T-helper 22 cell (primary cell): ENCODE measurements at places on chromosomes 4 and X.

- no peak for DNase-seq
Measured at GRCh38 chr4:109945056-109945455, 32.4 kb downstream of the EGF start.

DNA sequence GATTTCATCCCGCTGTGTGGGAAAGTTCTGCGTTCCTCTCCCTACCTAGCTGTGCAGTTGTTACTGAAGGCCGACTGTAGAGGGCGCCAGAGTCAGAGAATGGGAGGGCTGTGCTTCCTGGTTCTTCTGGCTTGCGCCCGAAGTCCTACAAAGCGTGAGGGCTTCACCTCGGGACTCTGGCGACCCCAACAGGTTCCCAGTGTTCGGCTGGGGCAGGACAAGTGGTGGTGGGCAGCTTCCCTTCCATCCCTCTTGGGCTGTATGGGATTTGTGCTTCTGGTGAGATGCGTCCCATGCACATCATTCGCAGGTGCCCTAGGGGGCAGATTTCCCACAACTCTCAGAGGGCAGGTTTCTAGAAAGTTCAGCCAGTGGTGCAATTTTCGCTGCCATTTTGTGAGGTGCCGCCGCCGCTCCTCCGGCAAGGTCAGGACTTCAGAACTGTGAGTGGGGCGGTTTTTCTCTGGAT lies 27.3 kb downstream of the CT45A1 start:
- DNase-seq, result no peak

DNA sequence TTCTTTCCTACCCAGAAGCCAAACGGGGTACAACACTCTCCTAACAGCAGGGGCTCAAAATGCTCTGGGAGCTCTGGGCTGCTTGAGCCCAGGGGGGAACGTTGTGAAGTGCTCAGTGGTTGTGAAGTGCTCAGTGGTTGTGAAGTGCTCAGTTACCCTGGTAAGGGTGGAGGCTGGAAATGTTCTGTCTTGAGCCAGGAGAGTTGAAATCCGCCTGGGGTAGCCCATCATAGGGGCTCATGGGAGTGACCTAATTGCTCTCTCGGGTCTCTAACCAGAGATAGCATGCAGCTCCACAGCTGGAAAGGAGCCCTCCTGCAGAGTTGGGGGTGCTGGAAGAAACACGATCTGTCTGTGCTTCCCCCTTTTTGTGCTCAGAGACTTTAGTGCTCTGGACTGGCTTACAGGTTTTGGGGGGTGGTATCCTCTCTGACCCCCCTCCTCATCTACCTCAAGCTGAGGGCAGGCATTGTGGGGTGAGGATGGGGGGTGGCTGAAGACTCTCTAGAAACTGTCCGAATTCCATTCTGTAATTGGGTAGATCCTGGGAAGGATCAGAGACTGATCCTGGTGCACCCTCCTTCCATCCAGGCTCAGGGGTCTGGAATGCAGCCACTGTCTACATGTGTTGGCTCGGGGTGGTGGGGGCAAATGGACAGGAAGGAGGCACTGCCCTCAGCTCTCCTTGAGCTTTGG lies 2.7 kb downstream of the EFNB1 start:
- no peak for DNase-seq

- no peak for DNase-seq
Measured at GRCh38 chr4:123659262-123659661, 262.7 kb downstream of the SPRY1 start.

GRCh38 chr4:183746305-183747229 lies 87.5 kb downstream of the TRAPPC11 start:
- no peak for DNase-seq

GRCh38 chr4:160265836-160266235 lies 1163.0 kb downstream of the RAPGEF2 start:
- DNase-seq, result no peak

GRCh38 chr4:83561381-83561780 lies 25.5 kb downstream of the GPAT3 start:
- no peak for DNase-seq

DNA sequence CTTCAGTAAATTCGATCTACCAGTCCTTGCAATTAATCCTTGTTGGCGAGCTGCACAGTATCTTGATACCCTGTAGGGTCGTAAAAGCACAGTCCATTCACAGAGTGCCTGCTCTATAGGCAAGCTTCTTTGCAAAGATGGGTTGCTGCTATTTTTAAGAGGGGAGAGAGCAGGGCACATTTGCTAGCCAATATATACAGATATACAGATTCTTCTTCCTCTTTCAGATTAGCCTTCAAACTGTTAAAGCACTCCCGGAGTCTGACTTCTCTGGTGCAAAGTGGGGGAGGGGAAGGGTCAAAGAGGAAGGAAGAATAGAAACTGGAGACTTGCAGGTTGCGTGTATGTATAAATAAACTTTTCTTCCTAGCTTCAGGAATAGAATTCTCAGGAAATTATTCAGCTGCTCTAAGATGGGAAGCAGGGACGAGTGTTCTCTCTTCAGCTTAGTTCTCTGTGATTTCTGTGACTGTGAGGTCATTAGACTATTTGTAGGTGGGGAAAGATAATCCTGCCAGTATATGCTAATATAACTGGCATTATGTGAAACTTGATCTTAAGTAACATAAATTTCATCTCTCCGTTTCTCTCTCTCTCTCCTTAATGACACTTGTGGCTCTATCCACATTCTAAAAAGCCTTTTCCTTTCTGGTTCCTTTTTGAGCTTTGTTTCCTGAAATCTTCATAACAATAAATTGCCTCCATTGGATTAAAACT lies at the start of gene CYSLTR1:
CYSLTR1 (minus strand) TSS at position 242 of the 717 bp plus-strand sequence. CDS start 53,865 bp downstream, outside the sequence.
- DNase-seq, result no peak

DNA sequence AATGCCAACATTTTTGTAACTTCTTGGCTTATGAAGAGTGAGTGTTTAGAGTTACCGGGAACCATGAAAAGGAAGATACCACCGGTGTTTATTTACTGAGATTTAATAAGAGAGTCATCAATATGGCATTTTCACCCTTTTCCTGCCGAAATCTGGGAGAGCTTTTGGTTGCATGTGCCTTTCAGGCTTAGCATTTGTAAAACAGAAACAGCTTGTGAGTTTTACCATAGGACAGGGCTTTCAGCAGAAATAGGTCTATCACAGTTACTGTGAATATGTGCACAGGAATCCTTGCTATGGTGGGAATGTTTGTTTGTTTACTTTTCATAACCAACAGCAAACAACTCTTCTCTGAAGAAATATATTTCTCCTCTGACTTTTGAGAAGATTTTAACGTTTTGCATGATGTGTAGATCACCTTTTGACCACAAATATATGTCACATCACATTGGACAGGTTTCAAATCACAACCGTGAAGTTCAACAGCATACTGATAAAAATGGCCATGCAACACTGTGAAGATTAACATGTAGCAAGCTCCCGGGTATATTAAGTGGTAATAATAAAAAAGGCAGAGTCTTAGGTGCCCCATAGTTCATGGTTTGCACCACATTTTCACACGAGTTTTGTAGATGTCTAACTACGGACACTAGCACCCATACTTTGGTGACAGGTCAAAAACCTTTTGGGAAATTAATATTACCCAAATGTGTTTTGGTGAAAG lies 21.3 kb downstream of the ARHGAP24 start:
- DNase-seq, result no peak

- DNase-seq, result no peak
Measured at GRCh38 chr4:1374706-1375045, 27.7 kb downstream of the UVSSA start.

- no peak for DNase-seq
Measured at GRCh38 chrX:143663755-143664154, 27.9 kb upstream of the SLITRK4 start.

DNA sequence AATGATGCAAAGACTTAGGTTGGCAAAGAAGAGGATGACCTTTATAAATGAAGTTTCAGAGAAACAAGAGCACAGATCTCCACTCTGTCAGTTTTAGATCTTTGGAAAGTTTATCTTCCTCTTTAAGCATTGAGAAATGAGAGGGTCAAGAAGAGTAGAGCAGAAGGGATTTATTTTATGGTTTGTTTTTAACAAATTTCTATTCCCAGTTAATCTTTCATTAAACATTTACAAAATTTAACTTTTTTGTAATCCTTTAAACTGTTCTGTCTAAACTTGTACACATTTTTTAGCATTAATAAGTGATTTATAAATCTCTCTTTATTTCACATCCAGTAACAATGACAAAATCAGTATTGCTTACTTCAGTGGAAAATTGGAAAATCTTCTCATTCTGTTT lies 875.0 kb upstream of the IGFBP7 start:
- DNase-seq, result no peak

GRCh38 chr4:81319657-81320056 lies 104.6 kb upstream of the PRKG2 start:
- DNase-seq, result no peak

GRCh38 chrX:148588649-148589310 lies 88.4 kb downstream of the AFF2 start:
- DNase-seq, result no peak

DNA sequence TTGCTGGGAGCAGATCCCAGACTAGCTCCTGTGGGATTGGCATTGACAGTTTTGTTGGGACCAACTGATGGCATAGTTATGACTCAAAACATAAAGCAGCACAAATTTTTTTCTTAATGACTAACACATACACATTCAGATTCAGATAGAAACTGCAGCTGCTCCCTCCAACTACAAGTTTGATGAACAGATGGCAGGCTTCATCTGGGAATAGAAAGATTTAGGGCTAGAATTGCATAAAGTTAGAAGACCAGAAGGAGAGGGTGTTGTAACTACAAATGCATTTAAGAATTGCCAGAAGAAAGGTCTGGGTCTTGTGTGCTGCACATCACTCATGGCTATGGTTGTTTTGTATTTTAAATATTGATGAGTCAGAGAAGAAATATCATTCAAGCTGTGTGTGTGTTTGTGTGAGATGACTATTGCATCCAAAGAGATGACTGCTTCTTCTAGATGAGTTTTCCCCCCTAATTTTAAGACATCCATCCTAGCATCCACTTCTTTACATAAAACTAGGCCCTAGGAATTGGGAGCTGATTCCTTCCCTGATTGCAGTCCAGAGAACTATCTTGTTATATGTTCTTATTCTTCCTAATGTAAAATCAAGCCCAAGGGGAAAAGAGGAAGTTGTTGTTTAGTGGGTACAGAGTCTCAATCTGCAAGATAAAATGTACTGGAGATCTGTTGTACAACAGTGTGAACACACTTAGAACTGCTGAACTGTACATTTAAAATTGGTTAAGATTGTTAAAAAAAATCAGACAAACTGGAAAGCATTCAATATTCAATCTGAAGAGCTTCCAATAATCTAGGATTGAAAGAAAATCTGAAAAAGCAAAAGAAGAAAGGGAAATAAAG lies 175.1 kb downstream of the PARM1 start:
- DNase-seq, result no peak

- DNase-seq, result peak; percentile 9
Measured at GRCh38 chrX:102515975-102516941, at the start of gene TMSB15A. TSS of gene TMSB15A (minus strand) at chrX:102516739.

DNA sequence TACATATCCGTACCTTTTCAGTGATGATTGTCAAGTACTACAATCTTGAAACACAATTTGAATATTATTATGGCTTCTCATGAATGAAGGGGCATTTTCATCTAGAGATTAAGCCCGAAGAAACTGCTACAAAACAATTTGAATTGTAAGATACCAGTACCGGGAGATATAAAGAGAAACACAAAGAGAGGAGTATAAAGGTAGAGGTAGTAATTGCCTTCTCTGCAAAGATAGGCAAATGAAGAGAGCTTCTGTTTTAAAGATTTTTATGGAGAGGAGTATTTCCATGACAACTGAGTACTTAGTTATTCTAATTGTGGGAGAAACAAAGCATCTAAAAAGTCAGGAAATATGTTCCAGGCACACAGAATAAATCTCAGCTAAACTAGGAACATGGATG lies 25.3 kb upstream of the KCNIP4 start:
- DNase-seq, result no peak

DNA sequence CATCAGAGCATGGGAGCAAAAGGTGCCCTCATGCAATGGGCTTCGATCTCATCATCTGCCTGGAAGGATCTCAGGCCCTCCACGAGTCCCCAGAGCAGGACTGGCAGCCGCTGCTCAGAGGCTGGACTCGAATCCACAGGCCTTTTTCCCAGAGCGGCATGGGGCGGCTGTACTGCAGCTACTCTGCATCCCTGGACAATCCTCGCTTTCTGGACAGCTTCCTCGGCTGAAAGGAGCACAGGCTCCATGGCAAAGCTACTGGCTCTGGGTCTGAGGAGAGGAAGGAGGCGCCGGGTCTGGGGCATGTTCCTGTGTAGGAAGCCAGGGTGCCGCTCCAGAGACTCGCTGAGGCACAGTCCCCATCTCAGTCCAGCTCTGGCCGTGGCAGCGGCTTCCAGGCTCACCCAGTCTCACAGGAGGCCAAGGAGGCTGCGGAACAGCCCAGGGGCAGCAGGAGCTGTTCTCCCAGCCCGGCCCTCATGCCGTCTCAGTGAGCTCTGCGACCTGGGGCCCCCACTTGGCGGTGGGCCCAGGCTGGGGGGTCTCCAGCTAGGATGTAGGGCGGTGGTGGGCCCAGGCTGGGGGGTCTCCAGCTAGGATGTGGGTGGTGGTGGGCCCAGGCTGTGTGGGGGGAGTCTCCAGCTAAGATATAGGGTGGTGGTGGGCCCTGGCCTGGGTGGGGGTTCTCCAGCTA lies 2.7 kb upstream of the SPON2 start:
- no peak for DNase-seq

GRCh38 chrX:56783996-56784620 lies 55.1 kb downstream of the NBDY start:
- no peak for DNase-seq

DNA sequence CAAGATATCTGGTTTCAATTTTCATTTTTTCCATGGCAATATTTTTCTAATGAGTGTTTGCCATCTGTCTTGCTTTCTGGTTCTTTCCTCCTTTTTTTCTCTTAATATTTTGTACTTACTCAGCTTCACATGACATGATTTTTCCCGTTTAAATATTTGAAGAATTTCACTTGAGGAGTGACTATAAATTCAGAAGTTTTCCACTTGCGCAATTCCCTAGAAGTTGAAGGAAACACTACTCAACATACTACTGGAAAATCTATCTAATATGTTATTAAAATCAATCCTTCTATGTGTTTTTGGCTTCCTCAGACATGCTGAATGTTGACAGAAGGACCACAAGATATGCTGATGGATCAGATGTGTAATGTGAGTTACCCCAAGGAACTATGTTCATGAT lies 36.8 kb upstream of the BANK1 start:
- no peak for DNase-seq

DNA sequence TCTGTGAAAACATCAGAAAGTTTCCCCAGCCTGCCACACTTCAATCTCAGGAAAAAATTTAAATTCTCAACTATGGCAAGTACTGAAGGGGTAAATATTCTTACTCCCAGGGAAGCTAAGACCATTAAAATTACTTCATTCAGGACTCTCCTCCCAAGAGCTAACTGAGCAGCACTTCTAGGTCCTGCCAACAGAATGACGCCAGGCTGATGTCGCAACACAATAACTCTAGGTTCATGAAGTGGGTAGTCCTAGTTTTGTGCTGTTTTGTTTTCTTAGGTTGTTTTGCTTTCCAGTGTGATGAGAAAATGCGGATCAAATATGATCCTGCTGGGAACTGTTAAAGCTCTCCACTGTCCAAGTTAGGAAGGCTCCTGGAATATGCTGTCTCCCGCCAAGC lies 180.0 kb downstream of the NKX6-1 start:
- no peak for DNase-seq

DNA sequence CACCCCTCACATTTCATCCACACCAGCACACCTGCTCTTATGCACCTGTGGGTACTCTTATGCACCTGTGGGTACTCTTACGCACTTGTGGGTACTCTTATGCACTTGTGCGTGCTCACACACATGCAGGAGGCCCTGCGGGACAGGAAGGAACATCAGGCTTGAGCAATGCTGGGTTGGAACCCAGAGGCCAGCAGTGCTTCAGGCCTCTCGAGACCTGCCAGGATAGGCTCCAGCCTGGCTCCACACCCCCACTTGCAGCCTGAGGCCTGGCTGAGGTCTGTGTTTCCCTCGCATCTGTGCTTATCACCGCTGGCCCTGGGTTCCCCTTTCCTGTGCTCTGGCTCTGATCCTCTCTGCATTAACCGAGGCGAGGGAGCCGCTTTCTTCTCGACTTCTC lies 34.7 kb downstream of the SORCS2 start:
- DNase-seq, result no peak
